Urinary bladder (tissue), 4 donors: ENCODE measurements at places on chromosomes 7 and 10. TPM values are rescaled to one million over a fixed set of nuclear protein-coding genes. Genes with fewer than 3 reads are reported as not detected.

DNA sequence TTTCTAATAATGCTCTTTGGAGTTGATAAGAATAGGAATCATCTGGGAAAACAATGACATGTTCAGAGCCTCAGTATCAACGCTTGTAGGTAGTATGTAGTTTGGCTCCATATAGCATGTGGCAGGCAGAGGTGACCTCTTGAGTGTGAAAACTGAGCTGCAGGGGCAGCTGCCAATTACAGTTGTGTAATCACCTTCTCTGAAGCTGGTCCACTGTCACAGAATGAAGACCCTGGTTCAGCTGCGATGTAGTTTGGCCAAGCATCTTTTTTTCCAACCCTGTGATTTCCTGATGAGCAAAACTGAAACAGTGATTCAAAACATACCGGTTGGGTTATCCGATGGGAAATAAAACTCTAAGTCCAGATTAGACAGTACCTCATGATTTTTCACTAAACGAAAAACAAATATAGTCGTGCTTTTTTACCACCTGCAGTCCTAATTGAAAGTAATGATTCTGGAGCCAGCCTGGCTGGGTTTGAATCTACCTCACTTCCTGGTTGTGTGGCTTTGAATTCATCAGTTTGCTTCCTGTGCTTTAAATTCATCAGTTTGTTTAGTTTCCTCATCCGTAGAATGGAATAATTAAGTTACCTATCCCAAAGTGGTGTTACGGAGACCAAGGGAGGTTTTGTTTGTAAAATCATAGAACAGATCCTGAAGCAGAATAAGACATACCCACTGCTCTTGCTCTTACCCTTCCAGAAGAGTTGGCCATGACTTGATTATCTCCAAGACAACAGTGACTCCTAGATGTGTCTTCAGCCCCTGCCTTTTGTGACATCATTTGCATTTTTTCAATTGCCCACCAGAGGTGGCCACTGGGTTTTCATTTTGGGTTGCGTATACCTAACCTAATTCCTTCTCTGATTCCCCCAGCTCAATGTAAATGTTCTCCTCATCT is 87.4 kb downstream of the CELF2 start:
- no peak for DNase-seq

DNA sequence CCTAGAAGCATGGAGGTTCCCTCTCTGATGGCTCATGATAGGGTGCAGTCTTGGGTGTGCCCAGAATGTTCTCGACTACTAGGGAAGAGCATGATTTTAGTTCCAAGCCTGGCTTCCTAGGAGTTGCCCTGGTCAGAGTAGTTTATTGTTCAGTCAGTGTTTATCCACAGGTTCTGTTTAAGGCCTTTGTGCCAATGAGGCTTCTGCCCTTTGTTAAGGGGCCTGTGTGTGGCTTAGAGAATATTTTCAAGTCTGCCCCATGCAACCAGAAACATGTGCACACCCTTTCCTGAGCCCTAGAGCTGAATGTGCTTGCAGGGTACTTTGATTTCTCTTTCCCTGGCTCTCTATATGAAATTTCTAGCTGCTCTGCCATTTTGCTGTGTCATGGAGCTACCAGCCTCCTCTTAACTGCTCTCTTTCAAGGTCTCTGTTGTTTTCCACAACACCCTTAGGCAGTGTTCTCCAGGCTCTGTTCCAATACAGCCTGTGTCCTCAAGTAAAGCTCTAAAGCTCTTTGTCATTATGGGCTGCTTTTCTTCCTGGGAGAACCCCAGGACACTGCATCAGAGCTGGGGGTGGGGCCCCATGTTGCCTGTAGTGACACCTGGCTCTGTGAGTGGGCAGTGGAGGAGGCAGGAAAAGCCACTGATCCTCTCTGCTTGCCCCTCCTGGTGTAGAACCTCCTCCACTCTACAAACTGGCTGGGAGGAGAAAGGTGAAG is 34.1 kb upstream of the TSPAN33 start:
- no peak for DNase-seq

- DNase-seq = no peak
These were observed 138.3 kb upstream of the ADCY1 start for GRCh38 chr7:45435846-45436245.

DNA sequence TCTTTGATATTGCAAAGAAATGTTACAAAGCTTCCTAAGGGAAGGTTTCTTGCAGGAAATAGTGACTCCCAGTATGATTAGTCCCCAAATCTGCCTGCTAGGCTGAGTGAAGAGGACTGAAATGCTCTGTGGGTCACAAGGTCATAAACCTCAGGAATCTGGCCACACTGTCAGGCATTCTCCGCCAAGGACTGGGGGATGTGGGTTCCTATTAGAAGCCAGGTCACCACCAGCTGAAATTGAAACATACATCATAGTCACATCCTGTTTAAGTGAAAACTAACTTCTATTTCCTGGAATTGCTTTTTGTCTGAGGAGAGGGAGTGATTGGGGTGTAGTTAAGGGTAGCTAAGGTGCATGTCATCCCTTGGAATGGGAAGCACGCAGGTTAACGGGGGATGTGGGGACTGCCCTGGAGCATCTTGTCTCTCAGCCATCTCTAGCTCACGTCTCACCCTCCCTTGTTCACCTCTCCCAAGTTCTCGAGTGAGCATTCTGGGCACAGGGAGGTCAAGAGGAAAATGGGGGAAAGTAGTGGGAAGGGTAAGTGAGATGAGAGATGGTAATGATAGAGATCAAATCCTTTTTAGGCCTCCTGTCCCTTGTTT is 12.0 kb upstream of the GSAP start:
- DNase-seq = no peak

GRCh38 chr7:148503900-148504487 is 86.6 kb upstream of the C7orf33 start:
- DNase-seq = no peak

Gene CPA2
- polyA plus RNA-seq = 0.09 TPM
